Suppressor macrophage (primary cell): ENCODE measurements at places on chromosomes 1 and 21.

DNA sequence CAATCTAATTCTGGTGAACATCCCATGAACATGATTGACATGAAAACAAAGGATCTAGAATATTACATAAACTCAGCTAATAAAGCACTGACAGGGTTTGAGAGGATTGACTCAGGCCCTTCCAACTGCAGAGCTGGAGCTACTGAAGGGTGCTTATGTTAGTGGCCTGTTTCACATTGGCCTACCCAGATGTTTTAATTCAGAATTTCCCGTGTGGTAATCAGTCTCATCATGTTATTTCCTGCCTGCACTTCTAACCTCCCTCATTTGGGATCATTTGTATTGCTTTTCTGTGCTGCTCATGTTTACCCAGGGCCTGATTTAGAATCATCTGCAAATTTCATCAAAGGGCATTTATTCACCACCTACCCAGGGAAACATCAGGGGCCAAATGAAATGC lies 270.3 kb downstream of the PLPP3 start:
- DNase-seq, result no peak

DNA sequence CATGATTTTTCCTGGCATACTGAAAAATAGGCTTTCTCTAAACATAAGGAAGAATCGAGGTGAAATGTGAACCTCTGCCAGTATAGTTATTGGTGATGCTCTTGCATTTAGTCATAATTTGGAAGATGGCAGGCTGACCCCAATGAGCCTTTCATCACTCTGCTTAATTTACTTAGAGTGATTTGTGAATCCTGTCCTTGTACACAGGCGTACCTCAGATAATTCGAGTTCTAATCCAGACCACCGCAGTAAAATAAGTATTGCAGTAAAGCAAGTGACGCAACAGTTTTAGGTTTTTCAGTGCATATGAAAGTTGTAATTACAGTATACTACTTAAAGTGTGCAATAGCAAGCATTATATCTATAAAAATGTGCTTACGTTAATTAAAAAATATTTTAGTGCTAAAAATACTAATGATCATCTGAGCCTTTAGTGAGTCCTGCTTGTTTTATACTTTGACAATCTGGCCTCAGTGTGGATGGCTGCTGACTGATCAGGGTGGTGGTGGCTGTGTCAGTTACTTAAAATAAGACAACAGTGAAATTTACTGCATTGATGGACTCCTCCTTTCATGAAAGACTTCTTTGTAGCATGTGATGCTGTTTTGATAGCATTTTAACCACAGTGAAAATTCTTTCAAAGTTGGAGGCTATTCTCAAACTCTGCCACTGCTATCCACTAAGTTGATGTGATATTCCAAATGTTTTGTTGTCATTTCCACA lies 1.7 kb downstream of the PKNOX1 start:
- DNase-seq, result peak; percentile 14

DNA sequence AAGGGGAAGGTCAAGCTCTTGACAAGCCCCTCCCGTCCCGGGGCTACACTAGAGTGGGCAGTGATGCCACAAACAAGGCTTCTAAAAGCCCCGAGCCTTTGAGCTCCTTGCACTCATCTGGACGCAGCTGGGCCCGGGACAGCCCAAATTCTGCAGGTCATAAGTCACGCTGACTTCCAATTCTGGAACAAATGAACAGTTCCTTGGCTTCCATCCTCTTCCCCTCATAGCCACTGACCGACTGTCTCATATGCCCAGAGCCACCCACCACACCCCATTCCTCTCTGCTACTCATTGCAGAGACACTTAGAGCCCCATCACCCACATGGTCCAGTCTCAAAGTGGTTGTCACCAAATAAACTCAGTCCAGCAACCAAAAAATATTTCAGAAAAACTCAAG lies 32.8 kb upstream of the PRELP start:
- DNase-seq, result no peak

GRCh38 chr21:45819478-45820170 lies 161.9 kb upstream of the COL6A1 start:
- DNase-seq, result no peak

GRCh38 chr1:224501836-224502235 lies 67.2 kb upstream of the WDR26 start:
- DNase-seq, result no peak

GRCh38 chr1:209389258-209389657 lies 194.3 kb upstream of the CAMK1G start:
- peak; percentile 39 for DNase-seq

- peak; percentile 59 for DNase-seq
These were observed 16.1 kb upstream of the SLAMF1 start for GRCh38 chr1:160662910-160663309.

DNA sequence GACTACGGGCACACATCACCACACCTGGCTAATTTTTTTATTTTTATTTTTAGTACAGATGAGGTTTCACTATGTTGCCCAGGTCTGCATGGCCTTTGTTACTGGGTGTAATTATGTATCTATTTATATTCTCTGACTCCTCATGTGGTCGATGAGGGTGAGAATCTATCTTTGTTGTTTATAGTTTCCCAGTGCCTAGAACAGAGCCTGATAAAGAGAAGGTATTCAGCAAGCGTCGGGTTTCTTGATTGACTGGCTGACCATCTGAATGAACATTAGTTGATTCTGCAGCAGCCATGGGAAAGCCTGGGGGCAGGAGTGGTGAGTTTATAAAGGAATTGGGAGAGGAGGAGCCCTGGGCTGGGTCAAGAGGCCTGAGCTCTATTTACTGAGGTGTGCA lies 28.5 kb downstream of the SERINC2 start:
- no peak for DNase-seq

DNA sequence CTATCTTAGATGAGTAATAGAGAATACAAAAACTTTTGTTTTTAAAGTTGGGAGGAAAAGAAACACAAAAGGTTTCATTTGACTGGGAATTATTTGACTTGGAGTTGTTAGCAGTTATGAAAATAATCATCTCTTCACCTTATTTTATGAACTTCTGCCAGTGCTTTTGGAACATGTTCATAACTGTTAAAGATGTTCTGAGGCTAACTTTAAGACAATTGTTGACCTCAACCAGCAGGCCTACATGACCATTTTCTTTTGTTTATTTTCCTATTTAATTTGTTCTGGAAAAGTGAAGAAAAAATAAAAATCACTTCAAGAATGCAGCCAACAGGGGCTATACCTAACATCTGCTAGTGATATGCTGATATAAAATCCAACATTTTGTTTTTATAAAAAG lies 37.4 kb downstream of the JAM2 start:
- no peak for DNase-seq

- DNase-seq, result no peak
These were observed 79.2 kb upstream of the RALGPS2 start for GRCh38 chr1:178645808-178646200.

- DNase-seq, result no peak
These were observed 589.1 kb upstream of the ADAMTS5 start for GRCh38 chr21:27555996-27556395.

- DNase-seq, result no peak
These were observed 69.8 kb downstream of the LRIG2 start for GRCh38 chr1:113142791-113143190.

- DNase-seq, result no peak
These were observed 128.7 kb downstream of the ZZZ3 start for GRCh38 chr1:77553568-77554291.

DNA sequence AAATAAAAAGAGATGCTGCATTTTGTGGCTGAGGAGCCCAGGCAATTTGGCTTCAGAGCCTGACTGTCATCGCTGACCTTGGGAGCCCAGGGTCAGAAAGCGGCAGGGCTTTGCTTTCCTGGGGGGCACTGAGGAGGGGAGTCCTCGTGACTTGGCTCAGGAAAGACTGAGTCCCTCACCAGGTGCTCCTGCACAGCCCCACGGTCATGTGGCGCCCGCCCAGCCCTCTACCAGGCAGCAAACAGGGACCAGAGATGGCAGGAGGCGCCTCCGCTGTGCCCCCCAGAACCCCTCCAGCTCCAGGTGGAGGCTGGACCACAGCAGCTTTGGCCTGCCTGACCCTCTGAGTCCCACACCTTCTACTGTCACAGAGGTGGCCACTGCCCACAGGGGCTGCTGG lies 13.2 kb downstream of the EFHD2 start:
- no peak for DNase-seq

GRCh38 chr1:174110053-174110452 lies 49.3 kb upstream of the RABGAP1L start:
- DNase-seq, result peak; percentile 64

- DNase-seq, result peak; percentile 2
These were observed 316.9 kb upstream of the ADGRL4 start for GRCh38 chr1:79323239-79324025.

DNA sequence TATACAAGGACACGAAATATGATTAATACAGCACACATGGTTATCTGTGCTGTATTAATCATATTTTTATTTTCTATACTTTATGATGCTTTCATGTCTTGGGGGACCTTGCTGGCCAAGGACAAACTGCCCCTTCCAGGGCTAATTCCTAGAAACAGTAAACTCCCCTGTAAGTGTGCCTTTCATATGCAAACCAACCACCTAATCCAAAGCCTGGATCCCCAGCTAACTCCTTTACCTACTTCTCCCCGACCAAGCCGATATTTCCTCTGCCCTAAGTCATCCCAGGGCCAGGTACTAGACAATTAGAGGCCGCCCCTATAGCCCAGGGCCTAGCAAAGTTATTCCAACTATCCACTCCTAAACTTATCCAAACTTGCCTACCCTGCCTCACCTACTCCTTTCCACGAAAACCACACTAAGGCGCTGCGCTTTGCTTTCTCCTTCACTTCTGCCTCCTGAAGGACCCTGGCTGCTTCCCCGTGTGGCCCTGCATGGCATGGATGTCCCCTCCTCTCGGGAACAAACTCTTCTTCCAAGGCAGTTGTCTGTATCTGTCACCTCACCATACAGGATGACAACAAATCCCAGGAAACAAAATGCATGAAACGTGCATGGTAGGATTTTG lies 10.2 kb downstream of the SH3BP5L start:
- no peak for DNase-seq

DNA sequence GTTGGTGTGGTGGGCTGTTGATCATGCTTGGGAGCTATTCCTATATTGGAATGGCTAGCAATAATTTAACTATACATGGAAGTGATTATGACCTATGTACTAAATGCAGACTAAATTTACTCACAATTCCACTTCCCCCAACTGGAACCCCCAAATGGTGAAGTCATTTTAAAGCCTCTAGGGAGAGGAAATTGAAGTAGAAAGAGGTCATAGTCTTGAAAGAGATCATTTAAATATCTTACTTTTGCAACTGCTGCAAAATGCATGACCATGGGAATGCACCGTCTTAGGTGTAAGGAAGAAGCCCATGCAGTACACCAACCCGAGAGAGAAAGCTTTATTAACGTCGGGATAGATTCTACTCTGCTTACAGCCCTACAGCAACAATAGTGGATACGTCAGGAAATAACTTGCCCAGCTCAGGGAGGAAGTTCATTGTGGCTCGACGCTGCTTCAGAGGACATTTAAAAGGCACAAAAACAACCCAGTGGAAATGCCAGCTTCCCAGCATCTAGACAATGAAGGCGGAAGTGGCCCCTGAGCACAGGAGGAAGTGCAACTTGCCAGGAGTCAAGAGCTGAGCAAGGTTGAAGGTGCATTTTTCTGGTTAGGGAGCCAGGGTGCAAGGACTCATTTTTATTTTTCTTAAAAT lies 26.5 kb downstream of the CYYR1 start:
- DNase-seq, result peak; percentile 63

DNA sequence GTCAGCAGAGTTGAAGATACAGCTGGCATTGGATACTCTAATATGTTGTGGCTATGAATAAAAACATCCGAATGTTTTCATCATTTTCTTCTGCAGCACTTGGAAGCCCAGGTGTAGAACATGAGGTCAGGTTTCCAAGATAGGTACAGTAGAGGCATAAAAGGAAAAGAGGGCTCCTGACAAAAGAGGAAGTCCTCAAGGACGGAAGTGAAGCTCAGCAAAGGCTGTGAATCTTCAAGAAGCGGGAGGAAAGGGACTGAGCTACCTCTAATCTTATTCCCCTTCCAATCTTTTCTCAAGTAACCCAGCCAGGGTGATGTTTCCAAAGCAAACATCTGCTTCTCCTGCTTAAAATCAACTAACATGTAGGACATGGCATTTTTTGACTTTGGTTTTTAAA lies 4.4 kb upstream of the PIK3C2B start:
- peak; percentile 61 for DNase-seq

- no peak for DNase-seq
These were observed 37.9 kb downstream of the SLC66A1 start for GRCh38 chr1:19349999-19350398.

- no peak for DNase-seq
These were observed 1.5 kb downstream of the RPL22 start for GRCh38 chr1:6197746-6198427.

DNA sequence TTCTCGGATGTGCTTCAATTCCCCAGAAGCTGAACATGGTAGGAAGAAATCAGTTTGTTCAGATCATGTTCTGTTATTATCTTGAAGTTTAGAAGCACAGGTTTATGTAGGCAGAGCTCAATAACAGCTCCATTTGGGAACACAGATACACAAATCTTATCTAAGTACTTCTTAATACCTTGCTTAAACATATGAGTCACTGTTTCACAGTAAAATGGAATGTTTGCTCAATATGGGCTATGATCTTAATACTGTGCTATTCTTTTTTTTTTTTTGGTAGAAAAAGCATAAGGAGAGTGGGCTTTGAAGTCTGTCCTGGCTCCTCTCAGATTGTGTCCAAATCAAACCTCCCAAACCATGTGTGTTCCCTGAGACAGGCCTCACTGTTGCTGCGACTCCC lies 13.4 kb downstream of the PROK1 start:
- no peak for DNase-seq

DNA sequence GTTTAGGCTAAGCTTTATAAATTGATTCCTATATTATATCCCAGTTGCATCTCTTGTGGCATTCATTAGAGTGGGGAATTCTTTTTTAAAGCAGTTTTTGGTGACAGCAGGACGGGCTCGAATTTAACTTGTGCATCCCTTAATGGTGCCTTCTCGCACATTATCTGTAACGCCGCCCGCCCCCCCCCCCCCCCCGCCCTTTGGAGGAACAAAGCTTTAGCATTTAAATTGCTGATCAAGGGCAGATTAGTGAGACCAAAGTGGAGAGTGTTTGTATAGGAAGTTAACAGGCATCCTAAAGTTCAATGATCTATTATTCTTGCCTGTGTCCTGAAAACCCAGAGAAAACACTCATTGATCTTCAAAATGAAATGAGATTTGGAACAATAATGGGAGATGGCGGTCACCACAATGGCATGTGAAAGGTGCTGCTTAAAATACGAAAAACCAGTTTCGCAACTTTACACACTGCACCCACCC lies 2.2 kb downstream of the LMO4 start:
- no peak for DNase-seq

GRCh38 chr1:204417074-204417997 lies 5.7 kb upstream of the PPP1R15B start:
- peak; percentile 89 for DNase-seq

GRCh38 chr1:67754526-67754920 lies 69.5 kb downstream of the GADD45A start:
- no peak for DNase-seq

GRCh38 chr1:119713039-119713748 lies 1.5 kb downstream of the PHGDH start:
- no peak for DNase-seq

GRCh38 chr21:41222247-41223068 lies 54.5 kb downstream of the BACE2 start:
- no peak for DNase-seq

GRCh38 chr1:94636624-94637023 lies 95.1 kb upstream of the F3 start:
- no peak for DNase-seq
